ENCODE measurements at places on chromosomes 16 and 17.

DNA sequence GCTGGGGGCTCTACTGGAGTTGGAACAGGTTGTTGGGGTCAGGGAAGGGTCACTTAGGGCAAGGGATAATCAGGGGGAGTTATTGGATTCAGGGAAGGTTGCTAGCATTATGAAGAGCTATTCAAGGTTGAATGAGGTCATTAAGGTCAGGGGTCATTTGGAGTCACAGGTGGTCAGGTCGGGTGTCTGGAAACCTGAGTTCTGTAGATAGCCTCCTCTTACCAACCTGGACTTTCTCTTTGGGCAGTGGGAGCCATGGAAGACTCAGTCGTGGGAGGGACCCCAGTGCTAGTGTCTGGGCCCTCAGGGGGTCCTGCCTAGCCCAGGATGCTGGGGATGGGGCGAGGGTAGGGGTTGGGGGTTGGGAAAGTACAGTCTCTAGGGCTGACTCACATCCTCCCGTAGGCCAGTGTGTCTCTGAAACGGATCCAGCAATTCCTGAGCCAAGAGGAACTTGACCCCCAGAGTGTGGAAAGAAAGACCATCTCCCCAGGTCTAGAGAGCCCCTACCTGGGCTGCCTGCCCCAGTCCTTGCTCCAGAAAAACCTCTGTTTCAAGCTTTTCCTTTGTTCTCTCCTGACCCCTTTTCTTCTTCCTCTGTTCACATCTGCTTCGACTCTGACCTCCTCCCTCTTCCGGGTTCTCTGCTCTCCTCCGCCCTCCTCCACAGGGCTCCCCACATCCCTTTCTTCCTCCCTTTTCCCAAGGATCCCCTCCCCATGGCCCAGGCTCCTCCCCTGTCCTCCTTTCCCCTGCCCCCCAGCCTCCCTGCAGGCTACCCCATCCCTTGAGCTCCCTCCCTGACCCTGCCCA lies 33.5 kb downstream of the ABCC3 start:
- no peak for DNase-seq

DNA sequence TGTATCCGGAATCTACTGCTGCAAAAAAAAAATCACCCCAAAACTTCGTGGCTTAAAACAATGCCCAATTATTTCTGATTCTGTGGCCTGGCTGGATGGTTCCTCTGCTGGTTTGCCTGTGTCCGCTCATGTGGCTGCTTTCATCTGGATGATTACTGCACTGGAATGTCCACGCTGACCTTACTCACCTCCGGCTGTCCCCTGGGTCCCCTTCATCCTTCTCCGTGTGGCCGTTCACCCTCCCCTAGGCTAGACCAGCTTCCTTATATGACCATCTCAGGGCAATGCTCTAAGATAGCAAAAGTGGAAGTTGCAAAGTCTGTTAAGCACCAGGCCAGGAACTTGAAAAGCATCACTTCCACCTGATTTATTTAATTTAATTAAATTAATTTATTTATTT lies 31.4 kb upstream of the SPNS2 start:
- no peak for DNase-seq

- no peak for DNase-seq
Observed at GRCh38 chr16:20871941-20872815, 28.0 kb downstream of the DCUN1D3 start.

GRCh38 chr16:2516391-2517240 lies 2.9 kb downstream of the ATP6V0C start:
- no peak for DNase-seq

GRCh38 chr17:74713171-74713755 lies 540 bp upstream of the CD300LF start:
- no peak for DNase-seq

GRCh38 chr16:2384426-2384825 lies 43.9 kb upstream of the ABCA3 start:
- no peak for DNase-seq
